NCI-H2029 treated with DMSO at 0.1 percent for 48 hours (cell line): ENCODE measurements at places on chromosomes 2 and 18.

- no peak for DNase-seq
Measured at GRCh38 chr18:49708662-49709346, 104.5 kb downstream of the ACAA2 start.

- DNase-seq = no peak
Measured at GRCh38 chr18:45255197-45255890, 359.9 kb upstream of the SLC14A2 start.

DNA sequence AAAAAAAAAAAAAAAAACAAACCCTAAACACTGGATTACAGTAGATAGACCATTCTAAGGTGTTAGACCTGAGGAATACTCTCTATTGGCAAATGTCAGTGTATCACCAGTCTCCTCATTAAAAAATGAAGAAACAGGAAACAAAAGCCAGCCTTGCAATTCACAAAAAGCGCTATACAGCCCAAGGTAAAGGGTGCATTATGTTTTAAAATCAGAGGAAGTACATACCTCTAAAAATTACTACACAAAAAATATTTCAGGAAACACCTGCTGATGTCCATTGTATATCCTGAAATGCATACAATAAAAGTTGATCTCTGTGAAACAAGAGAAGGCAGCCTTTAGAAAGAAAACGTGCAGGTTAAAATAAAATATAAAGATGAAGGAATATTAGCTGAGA is 54.9 kb upstream of the TSPYL6 start:
- no peak for DNase-seq

GRCh38 chr18:63147973-63148372 is 171.6 kb downstream of the BCL2 start:
- DNase-seq = no peak

GRCh38 chr2:156903335-156903734 is 354.2 kb upstream of the GALNT5 start:
- no peak for DNase-seq

DNA sequence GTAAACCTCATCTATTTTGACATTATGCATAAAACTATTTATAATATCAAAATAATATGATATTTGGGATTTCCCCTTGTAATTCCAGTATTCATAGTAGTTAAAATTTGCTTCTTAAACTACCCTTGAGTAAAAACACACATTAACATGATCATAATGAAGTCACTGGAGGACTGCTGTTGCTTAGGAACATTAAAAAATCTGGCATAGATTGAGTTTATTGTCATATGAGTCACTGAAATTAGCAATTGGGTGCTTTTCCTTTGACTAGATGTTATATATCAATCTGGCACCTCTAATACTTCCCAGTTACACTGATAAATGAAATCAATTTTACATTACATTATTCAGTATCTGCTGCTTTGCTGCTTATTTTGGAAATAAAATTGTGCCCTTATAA is 57.0 kb upstream of the ZC3H15 start:
- DNase-seq = no peak

DNA sequence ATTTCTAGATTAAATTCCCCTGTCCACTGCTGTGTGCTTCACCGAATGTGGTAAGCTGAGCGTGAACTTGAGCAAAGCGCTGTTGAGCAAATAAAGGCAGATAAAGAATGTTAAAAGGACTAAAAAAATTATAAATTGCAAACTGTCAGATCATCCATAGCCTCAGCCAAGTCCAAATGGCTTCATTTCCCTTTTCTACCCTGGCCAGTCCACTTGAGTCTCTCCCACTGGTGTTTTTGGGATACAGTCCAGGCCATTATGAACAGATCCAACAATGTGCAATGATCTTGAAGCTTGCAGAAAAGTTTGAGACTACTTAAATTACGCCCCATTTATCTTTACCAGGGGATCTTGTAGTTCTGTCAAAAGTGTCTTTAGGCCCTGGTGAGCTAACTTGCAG is 254.6 kb upstream of the PIK3C3 start:
- DNase-seq = no peak

DNA sequence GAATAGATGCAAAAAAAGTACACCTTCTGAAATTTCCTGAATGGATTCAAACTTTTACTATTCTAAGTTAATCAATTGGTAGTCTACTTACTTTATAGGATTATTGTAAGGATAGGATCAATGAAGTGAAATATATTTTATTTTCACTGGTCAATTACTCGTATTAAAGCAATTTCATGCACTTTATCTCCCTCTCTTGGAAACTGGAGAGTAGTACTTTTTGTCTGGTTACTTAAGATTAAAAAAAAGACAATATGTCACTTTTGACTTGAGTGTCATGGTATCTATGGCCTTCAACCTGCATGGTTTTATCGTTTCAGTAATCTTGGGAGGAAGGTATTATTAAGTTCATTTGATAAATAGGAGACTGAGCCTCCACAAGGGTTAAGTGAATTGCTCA is 1.0 kb upstream of the KYNU start:
- no peak for DNase-seq

DNA sequence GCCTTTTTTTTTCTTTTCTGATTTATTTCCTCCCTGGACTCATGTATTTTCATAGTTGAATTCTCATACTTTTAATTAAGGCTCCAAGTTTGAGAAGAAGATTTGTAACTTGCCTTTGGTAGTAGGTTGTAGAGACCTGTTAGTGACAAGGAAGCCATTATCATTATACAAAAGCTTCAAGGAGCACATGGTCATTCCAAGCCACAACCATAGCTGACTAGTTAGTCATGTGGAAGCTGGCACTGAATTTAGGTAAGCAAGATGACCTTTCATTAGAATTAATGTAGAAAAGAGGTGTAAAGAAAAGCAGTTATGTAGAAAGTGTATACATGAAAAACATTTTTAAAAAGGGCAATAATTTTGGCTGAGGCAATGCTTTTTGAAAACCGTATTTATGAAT is 89.7 kb downstream of the LRP1B start:
- DNase-seq = no peak
